CD8-positive, alpha-beta T cell (primary cell): ENCODE measurements at places on chromosomes 6 and 20. TPM values are rescaled to one million over a fixed set of nuclear protein-coding genes. Genes with fewer than 3 reads are reported as not detected.

Gene CALHM5
- not detected for total RNA-seq

Gene SAYSD1
- total RNA-seq, result 24.3 TPM

Gene HLA-DRB1
- total RNA-seq, result 32.6 TPM

Gene PPIL6
- 1.4 TPM for total RNA-seq

Gene CASS4
- 23.5 TPM for total RNA-seq

Gene SF3B5
- 171 TPM for total RNA-seq

Gene BNIP5
- not detected for total RNA-seq
